ENCODE measurements at places on chromosomes 13 and 19.

- no peak for DNase-seq
Measured at GRCh38 chr13:59176775-59177174, 987.0 kb downstream of the DIAPH3 start.

GRCh38 chr19:3386447-3387234 lies 20.3 kb downstream of the NFIC start:
- DNase-seq = no peak

GRCh38 chr19:3831601-3832000 lies 37.2 kb downstream of the ZFR2 start:
- no peak for DNase-seq

- no peak for DNase-seq
Measured at GRCh38 chr13:106683179-106683578, 115.2 kb upstream of the ARGLU1 start.

All from T-cell (primary cell).